Astrocyte of the spinal cord (primary cell): ENCODE measurements at places on chromosomes 6 and 20.
A peak's percentile ranks its signal among the peaks of the same experiment; 100 is the strongest.

GRCh38 chr6:97668716-97669115 is 385.7 kb upstream of the MMS22L start:
- DNase-seq = no peak

DNA sequence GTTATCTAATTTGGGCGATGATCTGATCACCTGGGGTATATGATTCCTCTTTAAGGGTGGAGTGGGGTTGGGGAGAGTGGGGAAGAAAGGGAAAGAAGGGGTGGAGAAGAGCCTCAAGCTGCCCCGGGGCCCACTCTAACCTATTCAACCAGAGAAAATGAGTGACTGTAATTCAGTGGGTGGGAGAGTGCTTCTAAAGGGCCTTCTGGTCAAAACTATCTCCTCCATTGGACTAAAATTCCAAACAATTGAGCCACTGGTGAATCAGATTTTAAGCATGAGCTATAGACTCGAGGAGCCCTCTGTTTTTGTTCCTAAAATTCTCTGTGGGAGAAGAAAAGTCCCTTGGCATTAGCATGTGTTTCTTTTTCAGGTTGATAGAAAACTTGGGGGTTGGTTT is 296.8 kb downstream of the CLIC5 start:
- peak; percentile 11 for DNase-seq

GRCh38 chr6:115865914-115866313 is 194.8 kb downstream of the FRK start:
- DNase-seq = no peak

GRCh38 chr20:59087829-59088433 is 45.3 kb upstream of the PRELID3B start:
- peak; percentile 50 for DNase-seq

DNA sequence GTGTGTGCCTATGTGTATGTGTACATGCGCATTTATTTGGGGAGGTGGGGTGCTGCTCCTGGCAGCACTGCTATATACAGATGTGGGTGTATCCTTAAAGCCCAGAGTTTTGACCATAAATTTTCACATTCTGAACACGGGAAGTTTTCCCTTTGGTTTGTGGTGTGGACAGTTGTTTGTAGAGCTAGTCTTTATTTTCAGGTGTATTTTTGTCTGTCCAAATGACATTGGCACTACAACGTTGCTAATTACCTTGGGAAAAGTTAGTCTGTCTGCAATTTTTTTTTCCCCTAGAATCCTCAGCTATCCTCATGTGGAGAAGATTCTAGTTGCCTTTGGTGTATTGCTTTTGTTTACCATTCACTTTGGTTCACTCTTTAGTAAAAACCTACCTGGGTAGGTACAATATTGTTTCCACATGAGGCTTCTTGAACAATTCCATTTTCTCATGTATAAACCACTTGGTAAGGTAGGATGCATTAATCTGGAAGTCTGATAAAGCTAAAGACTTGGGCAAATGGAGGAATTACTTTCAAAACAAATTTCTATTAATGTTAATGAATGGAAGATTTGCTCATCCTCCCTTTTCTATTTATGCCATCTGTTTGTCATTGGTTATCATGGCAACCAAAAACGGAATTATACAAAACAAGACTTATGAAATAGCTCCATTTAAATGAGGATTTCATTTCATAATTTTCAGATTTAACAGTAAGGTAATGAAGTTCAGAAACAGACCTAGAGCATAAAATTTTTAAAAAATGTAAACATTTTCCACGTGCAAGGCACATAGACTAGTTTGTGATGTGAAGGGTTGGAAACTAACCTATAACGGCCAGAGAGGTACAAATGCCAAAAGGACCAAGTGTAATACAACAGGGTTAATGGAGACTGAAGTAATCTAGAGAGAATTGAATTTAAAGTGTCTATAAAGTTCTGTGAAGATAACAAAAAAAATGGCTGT is 3.9 kb downstream of the CCN2 start:
- peak; percentile 87 for DNase-seq

GRCh38 chr20:38811769-38812168 is 6.3 kb downstream of the PPP1R16B start:
- no peak for DNase-seq

- no peak for DNase-seq
These were observed 192.4 kb upstream of the MYLIP start for GRCh38 chr6:15936503-15936902.

- DNase-seq = no peak
These were observed 267.8 kb downstream of the ERMARD start for GRCh38 chr6:170018936-170019817.

DNA sequence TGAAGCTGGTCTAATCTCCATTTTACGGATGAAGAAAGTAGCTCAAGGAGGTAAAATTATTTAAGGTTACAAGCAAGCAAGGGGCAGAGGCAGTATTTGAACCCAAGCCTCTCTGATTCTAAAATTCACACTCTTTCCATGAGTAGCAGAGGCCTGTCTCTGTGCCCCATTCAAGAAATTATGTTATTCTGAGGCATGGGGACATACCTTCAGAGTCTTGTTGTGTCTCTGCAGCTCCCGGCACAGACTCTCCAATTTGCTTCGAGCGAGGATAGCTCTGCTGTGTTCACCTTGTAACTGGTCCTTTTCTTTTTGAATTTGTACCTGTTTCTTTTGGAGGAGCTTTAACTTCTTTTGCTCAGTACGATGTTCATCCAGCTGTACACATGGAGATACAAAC is 21.5 kb downstream of the TXLNB start:
- no peak for DNase-seq

- DNase-seq = peak; percentile 29
These were observed 29.0 kb downstream of the ARMC2 start for GRCh38 chr6:108877046-108877751.

DNA sequence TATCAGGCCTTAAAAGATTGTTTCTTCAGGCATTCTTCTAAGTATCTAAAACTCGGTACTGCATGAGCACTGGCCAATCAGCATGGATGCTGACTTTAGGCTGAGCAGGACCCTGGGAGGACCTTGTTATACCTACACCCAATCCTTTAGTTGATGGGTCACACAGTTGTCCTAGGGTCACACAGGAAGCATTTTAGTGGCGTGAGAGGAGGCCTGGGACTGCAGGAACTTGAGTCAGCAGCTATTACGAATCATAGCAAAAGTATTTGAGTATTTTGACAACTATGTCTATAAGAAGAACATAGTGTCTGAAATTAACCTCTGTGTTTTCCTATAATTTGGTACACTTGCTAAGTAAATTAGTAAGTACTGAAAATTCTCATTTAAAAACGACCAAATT is 741.4 kb downstream of the HACE1 start:
- peak; percentile 62 for DNase-seq

- DNase-seq = no peak
These were observed 32.9 kb downstream of the FOXF2 start for GRCh38 chr6:1422290-1422689.

- no peak for DNase-seq
These were observed 3.8 kb upstream of the IER3 start for GRCh38 chr6:30747902-30748769.

DNA sequence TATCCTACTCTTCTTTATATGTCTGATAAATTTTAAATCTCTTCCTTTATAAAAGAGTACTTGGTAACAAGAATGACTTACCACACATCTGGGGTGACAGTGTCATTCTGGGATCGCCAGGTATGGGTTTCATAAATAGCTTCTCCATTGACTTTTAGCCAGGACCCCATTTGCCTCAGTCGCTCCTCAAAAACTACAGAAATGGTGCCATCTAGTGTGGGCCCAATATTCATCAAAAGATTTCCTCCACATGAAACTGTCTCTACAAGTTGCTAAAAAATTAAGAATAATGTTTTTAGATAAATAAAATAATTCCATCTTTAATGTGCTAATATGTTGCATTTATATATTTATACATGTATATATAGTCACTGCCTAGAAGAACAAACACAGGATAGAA is 9.7 kb downstream of the FUCA2 start:
- DNase-seq = no peak

DNA sequence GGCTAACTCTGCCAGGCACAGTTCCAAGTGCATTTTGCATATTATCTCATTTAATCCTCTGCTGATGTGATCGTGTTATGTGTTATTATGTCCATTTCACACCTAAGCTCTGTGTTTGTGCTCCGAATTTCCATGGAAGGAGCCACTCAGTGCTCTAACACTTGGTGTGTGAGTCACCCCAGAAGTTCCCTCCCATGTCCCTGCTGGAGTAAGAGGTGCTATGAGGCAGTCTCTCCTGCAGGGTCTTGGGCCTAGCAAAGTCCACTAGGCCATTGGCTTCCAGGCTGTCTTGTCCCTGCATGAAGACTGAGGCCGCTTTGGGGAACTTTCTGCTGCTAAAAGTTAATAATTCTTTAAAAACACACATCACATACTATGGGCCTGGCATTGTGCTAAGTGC is 405.9 kb upstream of the SULF2 start:
- no peak for DNase-seq

- DNase-seq = no peak
These were observed 141.9 kb downstream of the PDE7B start for GRCh38 chr6:135993361-135993760.

- no peak for DNase-seq
These were observed 1137.7 kb downstream of the EPHA7 start for GRCh38 chr6:92281571-92282076.

GRCh38 chr6:67265996-67266921 is 1368.8 kb upstream of the ADGRB3 start:
- DNase-seq = no peak

DNA sequence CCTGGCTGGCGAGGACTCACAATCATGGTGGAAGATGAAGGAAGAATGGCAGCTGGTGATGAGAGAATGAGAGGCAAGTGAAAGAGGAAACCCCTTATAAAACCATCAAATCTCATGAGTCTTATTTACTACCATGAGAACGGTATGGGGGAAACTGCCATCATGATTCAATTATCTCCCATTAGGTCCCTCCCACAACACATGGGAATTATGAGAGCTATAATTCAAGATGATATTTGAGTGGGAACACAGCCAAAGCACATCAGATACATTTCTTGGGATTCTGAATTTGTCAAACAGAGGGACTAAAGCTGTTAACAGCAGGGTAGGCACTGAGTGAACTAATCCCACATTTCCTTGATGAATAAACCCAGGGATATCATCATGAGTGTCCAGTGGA is 116.2 kb upstream of the PLCB4 start:
- DNase-seq = no peak

GRCh38 chr6:23728707-23729106 is 397.3 kb upstream of the NRSN1 start:
- no peak for DNase-seq
